ENCODE measurements at places on chromosomes 2 and 18.
A peak's percentile ranks its signal among the peaks of the same experiment; 100 is the strongest.

GRCh38 chr2:154623819-154624218 is 74.7 kb upstream of the KCNJ3 start:
- peak; percentile 79 for DNase-seq

- DNase-seq: no peak
These were observed 310.2 kb upstream of the NRP2 start for GRCh38 chr2:205372141-205372540.

GRCh38 chr2:200399046-200399445 is 92.6 kb downstream of the SPATS2L start:
- no peak for DNase-seq

DNA sequence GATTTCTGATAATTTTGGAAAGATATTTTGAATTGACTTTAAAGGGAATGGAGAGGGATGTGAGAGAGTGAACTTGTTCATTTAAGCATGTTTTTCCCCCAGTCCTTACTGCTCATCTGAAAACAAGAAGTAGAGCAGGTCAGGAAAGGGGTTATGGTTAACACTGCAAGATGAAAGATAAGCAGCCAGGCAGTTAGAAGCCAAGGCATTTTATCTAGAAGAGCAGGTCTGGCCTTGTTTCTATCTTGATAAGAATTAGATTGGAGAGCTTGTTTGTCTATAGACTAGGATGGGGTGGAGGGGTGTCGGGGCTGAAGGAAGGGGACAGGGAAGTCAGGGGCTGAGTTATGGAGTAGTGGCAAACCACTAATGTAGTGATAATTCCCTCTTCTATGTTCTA is 171.6 kb downstream of the IKZF2 start:
- no peak for DNase-seq

GRCh38 chr2:38754506-38754905 is 3.3 kb upstream of the SRSF7 start:
- no peak for DNase-seq

GRCh38 chr18:36798738-36799473 is 29.9 kb downstream of the TPGS2 start:
- DNase-seq: no peak

DNA sequence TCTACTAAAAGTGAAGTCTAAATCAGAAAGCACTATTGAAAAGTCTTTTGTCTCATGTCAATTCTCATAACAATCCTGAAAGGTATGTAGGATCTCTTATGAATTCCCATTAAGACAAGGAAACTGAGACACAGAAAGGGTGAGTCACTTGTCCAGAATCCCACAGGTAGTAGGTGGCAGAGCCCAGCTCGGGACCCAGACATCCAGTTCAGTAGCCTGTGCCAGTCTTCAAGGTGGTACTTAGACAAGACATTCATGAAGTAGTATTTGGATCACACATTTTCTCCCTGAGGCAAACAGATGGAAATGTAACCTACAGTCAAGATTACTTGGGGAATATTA is 14.8 kb upstream of the PARD3B start:
- DNase-seq: no peak

DNA sequence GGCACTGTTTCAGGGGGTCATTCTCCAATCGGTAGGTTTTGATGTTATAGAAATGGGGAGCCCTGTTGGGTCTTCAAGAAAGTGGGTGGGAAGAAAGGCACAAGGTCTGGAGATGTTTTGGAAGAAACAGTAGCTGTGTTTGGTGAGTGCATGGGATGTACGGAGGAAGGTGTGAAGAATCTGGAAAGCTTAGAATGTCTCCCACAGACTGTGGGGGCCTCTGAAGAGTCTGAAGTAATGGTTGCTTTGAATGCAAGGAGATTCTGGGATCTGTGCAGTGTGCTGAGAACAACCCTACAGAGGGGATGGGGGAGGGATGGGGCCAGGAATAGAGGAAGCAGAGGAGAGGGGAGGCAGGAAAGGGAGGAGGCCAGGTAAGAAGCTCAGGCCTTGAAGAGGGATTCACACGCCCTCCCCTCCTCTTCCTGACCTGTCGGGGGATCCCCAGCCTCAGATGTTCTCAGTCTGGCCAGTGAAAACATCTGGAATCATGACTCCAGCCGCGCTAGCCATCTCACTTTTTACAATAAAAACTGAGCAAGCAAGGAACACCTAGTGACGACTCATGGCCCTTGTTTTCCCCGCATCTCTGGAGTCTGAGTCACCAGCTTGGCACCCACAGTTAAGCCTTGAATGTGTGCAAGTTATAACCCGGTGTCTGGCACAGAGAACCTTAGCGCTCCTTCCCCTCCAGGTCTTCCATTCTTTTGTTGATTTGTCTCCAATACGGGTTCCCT is 74.2 kb downstream of the SH3BP4 start:
- no peak for DNase-seq

DNA sequence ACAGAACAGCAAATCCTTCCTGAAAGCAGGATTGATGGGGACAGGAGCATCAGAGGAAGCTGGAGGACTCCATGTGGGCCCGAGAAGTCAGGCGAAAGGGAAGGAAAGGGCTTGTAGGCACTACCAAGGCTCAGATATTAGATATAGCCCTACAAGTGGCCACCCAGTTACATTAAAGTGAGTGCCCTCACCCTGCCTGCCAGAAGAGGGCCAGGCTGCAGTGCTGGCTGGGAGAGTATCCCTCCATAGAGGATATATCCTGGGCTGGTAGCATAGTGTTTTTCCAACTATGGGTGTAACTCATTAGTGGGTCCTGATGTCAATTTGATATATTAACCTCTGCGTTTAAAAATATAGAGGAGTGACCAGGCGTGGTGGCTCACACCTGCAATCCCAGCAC is 285.2 kb downstream of the MYCN start:
- DNase-seq: no peak

GRCh38 chr2:232327105-232328031 is 51.2 kb upstream of the ALPP start:
- DNase-seq: peak; percentile 87

DNA sequence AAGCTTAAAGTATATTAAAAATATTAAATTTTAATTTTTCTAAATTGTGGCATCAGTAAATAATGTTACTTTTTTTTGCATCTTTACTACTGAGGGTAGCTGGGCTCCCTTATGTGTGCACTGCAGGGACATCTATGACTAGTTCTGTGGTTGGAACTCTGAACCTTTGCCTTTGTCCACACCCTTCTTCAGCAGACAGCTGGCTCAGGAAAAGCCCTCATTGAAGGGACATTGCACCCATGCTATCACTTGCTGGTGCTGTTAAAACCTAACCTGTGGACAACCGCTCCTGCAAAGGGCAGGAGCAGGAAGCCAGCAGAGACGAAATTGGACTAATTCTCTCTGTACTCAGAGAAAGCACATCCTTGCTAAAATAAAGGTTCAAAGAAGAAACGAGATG is 30.1 kb downstream of the MOCOS start:
- no peak for DNase-seq

DNA sequence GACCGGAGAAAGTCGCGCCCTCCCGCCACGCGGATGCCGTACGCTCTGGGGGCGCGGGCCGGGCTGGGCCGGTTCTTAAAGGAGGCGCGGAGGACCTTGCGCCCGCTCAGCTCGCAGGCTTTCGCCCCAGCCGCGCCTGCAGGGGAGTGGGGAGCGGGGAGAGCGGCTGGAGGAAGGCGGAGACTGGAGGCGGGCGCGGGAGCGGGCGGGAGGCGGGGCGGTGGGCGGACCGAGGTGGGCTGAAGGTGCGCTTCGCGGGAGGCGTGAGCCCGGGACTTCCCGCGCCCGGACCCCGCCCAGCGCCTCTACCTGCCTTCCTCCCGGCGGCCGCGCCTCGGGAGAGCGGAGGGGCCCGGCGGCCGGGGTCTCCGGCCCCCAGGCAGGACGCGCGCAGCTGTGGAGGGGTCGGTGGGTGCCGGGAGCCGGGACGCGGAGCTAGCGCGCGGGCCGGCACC is at the start of gene ADRA2B:
TSS of gene ADRA2B (minus strand) at position 148 of the 455 bp plus-strand sequence. CDS start 422 bp downstream, outside the sequence.
- peak; percentile 81 for DNase-seq

DNA sequence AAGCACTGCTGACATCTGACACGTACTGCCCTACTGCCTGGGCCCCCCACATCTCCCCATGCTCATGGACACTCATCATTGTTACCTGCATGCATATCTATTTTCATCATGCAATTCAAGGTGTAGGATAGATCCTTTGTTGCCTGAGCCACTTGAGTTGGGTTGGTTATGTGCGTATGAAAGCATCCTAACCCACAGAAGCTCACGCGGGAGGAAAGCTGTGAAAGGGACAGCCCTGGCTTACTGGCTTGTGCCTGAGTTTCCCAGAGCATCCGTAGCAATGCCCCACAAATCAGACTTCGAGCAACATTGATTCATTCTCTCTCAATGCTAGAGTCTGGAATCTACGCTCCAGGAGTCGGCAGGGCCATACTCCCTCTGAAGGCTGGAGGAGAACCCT is 285.5 kb downstream of the PHLPP1 start:
- DNase-seq: no peak

DNA sequence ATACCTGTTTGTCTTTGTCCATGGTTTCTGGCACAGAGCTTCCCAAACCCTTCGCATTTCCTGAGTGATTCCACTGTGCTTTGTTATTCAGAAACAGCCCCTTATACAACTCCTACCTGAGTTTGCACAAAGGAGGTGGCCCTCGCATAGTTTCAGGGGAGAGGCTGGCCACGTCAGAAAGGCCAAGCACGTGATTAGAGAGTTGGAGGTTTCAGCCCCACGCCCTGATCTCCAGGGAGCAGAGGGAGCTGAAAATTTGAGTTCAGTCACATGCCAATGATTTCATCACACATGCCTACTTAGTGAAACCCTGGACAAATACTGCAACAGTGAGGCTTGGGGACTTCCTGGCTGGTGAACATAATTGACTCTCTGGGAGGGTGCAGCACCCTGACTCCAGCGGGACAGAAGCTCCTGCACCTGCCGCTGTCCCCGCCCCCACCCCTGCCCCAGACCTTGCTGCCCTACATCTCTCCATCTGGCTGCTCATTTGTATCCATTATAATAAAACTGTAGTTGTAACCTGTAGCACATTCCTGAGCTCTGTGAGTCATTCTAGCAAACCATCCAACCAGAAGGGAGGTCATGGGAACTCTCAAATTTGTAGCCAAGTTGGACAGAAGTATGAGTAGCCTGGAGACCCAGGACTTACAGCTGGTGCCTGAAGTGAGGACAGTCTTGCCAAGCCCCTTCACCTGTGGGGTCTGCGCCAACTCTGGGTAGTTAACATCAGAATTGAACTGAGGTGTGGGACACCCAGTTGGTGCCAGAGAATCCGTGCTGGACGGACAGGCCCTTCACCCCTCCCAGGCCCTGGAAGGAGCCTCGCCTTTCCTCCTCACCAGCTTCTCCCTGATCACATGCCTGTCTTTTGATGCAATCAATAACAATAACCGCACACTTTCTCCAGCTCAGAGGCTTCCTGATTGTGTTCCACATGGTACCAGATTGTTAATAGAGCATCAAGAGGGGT is 224.3 kb downstream of the ANAPC1 start:
- peak; percentile 66 for DNase-seq

DNA sequence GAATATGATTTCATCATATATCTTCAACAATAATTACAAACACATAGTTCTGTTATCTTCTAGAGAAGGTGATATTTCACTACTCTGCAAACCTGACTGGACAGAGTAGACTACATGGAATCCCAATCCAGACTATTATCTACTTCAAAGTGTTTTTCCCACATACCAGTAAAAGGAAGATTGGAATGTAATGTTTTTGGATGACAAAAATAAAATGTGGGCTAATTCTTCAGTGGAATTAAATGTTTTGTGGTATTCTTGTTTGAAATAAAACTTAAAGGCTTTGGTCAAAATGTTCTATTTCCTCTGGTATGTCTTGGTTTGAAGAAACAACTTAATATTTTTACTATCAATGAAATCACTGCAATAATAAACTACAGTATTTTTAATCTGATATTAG is 22.1 kb downstream of the COL5A2 start:
- DNase-seq: no peak

GRCh38 chr18:41936471-41937134 is 18.4 kb upstream of the PIK3C3 start:
- no peak for DNase-seq

DNA sequence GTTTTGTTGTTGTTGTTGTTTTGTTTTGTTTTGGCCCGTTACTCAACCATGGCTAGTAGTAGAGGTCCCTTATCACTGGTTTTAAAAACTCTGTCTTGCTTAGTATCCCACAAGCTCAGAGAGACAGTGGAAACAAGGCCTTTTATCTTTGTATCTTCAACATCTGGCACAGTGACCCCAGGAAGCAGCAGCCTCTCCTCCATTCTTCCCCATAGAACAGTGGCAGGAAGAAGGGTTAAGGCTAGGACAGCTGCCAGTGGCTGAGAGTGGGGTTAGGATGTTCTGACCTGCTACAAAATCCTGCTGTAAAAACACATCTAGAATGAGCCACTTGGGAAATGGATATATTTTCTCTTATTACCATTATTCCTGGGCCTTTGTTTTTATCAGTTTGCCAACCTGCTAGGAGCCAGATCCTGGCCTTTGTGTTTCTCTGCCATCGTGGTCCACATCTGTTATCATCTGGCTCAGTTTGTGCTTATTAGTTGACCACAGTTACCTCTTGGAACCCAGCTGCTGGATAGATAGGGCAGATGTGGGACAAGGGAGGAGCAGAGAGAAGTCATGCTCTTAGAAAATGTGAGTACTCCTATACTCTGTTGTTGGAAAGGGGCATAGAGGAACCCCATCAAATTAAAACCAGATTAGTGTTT is 246.8 kb downstream of the AGPS start:
- no peak for DNase-seq

DNA sequence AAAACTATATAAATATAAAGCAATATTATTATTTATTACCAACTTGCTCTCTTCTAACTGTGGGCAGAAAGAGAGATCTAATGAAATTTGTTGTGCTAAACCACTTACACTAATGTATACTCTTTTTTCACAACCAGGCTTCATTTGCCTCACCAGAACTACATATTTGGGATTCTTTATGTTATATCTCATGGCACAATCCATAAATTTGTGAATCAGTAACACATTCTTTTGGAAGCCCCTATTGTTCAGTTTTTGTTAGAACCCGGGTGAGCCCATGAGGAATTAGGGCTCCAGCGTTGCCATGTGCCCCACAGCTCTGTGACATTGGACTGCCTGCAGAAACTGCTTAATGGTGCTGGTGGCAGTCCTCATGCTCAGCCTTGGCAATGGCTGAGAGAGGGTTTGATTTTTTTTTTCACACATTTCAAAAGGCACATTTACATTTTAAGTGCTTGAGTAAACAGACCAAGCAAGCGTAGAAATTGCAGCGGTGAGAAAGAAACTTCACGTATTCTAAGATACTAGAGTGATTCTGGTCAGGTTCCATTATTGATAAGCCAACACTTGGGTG is 15.3 kb downstream of the VIT start:
- DNase-seq: no peak

- DNase-seq: no peak
These were observed 266.9 kb downstream of the TNS1 start for GRCh38 chr2:217735899-217736298.

All from eye (tissue), 1 donor.